Right lung (tissue), 10 donors: ENCODE measurements at places on chromosomes 12 and 14. TPM values are rescaled to one million over a fixed set of nuclear protein-coding genes. Genes with fewer than 3 reads are reported as not detected.

Gene EMP1
- 111 TPM for polyA plus RNA-seq

GRCh38 chr12:131907379-131908091, 13.1 kb downstream of the ULK1 start:
- no peak for DNase-seq

Gene CNTN1
- 67.2 TPM for polyA plus RNA-seq

Gene GRIP1
- 4.5 TPM for polyA plus RNA-seq

- no peak for DNase-seq
Measured at GRCh38 chr12:29907461-29907860, 123.7 kb upstream of the TMTC1 start.

DNA sequence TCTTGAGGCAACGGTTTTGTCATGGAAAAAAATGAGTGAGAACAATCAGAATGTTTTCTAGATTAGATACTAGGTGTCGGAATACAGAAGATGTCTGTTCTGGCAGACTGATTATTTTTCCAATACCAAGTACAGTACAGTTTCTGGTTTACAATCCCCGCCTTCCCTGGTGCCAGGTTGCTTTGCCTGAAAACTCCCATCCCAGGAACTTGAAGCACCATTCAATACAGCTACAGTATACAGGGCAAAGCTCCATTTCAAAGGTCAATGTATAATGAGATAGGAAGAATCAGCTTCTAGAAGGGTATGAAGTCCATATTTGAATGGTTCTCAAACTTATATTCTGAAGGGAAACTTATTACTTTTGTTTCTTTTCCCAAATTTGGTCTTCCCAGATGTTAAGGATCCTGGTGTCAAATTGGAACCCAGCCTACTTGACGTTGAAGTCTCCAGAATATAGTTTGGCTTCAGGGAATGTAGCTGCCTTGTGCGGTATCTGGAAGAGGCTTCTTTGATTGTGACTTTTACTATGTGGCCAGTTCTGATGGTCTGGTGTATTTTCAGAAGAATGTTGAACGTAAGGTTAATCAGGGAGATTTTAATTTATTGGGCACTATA, 238.0 kb upstream of the ATP2B1 start:
- no peak for DNase-seq
